A172 (cell line): ENCODE measurements at places on chromosomes 16 and 17. TPM values are rescaled to one million over a fixed set of nuclear protein-coding genes. Genes with fewer than 3 reads are reported as not detected.

Gene NDE1
- 47.5 and 55.9 TPM in 2 replicates for total RNA-seq

Gene KCNG4
- 0.02 TPM in 1 of 2 replicates, not detected in the other for total RNA-seq

Gene BTBD17
- not detected in 2 replicates for total RNA-seq

Gene TBC1D3C
- total RNA-seq: not detected in 2 replicates

DNA sequence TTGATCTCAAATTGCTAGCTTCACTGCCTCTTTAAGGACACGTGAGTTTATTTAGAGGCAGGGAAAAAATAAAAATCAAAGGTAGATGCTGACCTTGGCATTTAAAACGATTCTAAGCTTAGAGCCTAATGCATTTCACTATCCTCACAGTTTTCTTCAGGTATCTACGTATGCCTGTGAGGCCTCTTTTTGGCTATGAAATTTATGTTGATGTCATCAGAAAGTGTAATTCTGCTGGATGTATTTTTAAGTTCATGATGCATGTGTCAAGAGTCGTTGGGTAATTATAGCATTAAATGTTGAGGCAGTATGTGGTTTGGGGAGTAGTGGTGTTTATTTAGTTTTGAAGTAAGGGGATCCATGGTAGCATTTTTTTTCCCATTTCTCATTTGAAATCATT, 4.2 kb upstream of the KRTAP3-2 start:
- DNase-seq: no peak

DNA sequence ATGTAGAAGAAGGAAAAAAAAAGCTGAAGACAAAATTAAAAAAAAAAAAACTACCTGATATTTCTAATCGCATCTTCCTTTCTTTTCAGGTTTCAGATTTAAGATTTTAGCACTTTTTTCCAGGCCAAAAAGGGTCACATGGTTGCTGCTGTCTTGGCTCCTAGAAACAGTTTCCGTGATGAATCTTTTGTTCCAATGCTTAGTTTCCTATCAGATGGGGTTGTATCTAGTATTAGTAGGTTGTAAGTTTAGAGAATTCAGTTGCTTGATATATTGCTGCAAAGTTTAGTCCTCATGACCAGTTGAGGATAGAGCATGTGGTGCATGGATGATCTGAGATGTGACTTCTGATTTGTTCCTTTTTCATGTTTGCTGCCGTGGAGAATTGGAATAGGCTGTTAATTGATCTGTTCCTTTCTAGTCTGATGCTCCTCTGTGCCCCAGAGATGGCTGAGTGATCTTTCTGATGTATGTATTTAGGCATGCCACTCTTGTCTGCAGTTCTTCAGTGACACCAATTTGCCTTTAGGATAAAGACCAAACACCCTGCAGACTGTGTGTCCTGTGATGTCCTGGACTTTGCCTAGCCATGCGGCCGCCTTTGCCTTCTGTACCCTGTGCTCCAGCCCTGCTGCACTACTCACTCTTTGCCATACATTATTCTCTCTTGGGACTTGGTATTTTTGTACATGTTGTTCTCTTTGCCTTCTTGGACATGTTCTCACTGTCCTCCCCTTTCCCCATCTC, 94.0 kb downstream of the MRTFB start:
- DNase-seq: no peak

DNA sequence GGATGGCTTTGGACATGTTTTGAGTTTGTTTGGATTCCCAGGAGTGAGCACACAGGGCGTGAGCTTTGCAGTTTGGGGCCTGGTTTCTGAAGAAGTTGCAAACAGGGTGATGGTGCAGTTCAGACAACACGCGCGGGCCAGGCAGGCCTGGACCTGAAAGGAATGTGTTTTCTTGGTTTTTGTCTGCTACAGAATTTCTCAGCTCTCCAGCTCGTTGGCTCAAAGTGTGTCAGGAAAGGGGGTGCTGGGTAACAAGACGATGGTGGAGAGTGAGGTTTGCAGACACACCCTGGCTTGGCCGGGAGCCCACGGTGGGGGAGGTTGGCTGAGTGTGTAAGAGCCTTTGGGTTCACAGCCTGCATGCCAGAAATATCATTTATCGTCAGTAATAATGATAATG, 82.3 kb downstream of the CMIP start:
- no peak for DNase-seq

- DNase-seq: no peak
Measured at GRCh38 chr17:65522751-65523404, 38.6 kb downstream of the AXIN2 start.

DNA sequence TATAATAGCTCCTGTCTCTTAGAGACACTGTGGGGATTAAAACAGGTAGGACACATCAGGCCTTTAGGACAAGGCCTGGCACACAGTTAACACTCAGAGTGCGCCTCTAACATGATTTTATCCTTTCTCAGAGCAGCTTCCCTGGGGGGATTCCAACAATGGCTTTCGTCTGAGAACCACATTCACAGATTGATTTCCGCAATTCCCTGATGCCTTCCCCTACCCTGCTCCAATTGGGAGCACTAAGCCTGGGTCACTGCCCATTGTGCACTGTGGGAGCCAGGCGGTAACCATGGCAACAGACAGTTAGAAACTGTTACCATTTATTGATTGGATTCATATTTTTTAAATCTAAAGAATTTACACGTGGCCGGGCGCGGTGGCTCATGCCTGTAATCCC, 5.9 kb upstream of the ALKBH5 start:
- DNase-seq: no peak

- DNase-seq: peak; percentile 94
Measured at GRCh38 chr16:10876799-10877341, at the start of gene CIITA. CIITA (plus strand) TSS chr16:10877202; CDS start chr16:10877331, 129 bp downstream.

GRCh38 chr17:47643116-47643515, 6.6 kb upstream of the KPNB1 start:
- DNase-seq: no peak
